ENCODE measurements at places on chromosomes 5 and 9.

DNA sequence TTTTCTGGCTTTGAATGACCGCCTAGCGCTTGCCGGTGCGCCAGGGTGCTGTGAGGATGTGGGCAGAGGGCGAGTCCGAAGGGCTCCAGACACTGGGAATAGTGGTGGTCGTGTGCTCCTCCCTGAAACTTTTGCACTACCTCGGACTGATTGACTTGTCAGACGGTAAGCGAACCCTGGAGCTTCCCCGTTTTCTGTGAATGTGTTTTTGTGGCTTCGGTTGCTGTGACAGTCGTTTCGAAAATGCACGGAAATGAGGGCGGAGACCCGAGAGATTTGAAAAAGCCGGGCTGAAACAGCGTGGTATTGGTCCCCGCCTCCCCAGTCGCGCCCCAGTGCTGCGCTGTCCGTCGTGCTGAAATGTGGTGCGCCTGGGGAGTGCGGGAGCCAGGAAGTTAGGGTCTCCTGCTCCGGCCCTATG is 102.5 kb upstream of the GABRP start:
- no peak for DNase-seq

DNA sequence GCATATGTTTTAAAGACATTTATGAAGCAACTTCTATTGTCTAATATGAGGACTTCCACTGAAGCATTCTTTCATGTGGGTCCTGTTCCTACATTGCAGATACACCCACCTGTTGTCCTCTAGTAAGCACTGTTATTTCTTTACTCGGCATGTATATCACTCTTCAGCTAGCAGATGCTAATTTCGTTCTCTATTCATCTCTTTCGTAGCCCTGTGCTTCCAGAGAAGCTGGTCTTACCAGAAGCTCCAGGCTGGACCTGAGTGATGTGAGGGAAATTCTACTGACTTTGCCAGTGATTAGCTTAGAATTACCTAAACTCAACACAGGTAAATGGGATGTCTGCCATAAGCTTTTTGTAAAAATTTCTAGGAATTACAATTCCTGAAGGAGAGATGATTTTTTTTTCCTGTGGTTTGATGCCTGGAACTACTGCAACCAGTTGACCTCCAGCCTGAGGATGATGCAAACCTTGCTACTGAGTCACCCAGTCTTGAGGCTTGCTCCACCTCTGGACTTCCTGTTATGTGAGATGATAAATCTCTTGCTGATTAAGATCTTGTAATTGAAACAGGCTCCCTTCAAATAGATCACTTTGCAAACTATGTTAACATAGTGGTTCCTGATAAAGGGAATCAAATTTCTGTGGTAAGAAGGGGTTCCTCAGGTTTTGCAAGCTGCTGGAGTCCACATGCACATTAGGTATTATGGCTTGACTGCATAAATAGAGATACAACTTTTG is 52.2 kb upstream of the SPINK5 start:
- no peak for DNase-seq

DNA sequence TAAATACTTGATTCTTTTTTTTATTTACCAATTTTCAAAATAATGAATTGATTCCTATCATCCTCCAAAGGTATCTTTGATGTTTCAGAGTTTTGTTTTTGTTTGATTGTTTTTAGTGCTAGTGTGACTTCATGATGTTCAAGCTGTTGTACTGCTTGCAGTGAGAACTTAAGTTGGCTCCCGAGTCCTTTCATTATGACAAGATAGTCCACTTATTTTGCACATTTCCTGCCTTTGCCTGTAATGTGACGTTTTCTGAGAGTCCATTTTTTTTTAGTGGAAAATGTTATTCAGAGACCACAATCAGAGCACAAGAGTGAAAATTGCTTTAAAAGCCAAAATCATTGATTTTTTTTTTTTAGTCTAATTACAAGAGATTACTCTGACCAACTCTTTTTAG is 60.1 kb upstream of the FCHO2 start:
- no peak for DNase-seq

DNA sequence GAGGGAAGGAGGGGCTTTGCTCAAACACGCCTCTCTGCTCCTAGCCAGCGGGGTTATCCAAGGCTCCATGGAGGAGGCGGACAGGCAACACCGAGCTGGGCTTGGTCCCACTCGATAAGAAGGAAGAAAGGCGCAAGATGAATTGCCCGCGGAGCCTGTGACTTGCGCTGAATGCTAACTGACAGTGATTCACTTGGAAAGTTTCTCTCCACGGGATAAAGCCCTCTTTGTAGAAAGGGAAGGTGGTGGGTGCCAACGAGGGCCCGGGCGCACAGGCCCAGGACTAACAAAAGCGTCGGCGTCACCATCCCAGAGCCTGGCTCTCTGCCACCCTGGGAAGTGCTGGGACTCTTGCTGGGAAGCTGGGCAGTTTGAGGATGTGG is 76.0 kb downstream of the VAV2 start:
- no peak for DNase-seq

DNA sequence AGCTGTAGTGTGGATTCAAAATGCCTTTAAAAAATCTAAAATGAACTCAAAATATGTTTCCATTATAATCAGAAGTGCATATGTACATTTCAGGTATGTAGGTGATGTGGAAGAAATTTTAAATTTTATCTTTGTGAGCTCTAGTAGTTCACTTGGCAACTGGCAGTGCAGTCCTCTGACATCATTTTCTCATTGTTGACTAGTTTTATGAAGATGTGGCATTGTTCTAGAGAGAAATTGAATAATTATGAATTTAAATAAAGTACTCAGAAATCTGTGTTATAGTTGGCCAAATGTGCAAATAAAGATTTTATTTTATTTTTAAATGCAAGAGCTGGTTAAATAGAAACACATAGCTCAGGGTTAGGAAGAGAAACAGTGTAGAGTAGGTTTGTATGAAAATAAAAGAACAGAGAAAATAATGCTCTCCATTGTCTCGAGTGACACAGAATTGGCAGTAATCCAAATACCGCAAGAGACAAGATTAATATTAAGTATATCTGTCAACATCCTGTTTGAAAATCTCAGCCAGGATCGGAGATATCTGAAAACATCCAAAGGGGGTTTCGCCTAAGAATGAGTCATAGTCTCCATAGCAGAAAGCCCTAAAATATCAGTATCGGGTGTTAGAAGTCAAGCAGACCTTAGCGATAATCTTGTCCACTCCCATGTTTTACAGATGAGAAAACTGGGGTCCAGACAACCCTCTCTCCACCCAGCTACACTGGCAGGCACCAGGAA is 189.4 kb downstream of the CCDC192 start:
- no peak for DNase-seq

- no peak for DNase-seq
Observed at GRCh38 chr9:126295082-126295477, 31.5 kb upstream of the MVB12B start.

GRCh38 chr5:14244721-14245120 is 101.6 kb downstream of the TRIO start:
- no peak for DNase-seq

DNA sequence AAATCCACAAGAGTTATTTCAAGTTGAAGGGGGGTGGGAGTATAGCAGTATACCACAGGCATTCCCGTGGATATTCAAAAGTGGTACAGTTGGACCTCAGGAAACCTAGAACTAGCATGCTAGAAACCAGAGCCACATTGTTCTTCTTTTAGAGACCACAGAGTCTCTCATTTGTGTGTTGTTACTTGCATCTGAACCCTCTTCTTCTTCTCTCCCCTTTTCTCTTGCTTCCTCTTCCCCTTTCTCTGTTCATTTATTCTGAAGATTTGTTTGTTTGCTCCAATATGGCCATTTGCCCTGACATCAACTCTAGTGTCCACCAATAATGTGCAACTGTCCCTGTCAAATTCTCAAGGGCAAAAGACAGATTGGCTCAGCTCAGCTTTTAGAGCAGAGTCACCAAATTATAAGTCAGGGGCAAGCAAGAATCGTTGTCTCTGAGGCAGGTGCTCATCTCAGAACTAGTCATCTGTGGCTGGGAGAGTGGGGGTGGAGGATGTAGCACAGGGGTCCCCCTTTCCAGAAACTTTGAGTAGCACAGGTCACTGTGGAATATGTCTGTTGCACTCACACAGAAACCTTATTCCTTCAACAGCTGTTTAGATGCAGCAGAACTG is 321.1 kb downstream of the ARRDC3 start:
- no peak for DNase-seq

DNA sequence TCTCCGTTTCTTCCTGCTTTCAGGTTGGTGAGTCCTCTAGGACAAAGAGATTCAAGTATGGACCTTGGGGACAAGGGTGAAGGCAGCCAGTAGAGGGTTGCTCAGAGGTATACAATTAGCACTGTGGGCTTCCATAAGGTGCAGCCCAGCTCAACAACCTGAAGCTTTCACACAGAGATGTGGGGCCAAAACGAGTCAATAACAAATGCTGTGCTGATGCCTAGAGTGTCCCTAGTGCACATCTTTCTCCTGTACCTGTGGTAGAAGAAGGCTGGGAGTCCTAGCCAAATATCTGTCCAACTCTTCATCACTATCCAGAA is 20.7 kb upstream of the MLANA start:
- no peak for DNase-seq

DNA sequence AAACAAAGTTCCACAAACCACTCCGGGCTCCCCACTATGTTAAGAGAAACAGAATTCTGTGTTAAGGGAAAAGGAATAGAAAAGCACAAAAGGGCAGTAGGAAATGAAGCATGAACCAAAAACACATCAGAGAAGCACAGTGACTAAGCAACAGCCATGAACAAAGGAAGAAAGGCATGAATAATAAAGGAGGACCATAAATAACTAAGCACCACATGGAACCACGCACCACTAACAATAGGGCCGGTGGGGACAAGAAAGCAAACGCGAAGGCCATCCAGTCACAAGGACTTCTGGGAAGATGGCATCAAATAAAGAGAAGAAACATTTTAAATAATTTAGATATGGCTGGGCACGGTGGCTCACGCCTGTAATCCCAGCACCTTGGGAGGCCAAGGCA is 18.0 kb downstream of the PRUNE2 start:
- DNase-seq: no peak

- DNase-seq: no peak
Observed at GRCh38 chr9:124803911-124804310, 27.0 kb downstream of the OLFML2A start.

DNA sequence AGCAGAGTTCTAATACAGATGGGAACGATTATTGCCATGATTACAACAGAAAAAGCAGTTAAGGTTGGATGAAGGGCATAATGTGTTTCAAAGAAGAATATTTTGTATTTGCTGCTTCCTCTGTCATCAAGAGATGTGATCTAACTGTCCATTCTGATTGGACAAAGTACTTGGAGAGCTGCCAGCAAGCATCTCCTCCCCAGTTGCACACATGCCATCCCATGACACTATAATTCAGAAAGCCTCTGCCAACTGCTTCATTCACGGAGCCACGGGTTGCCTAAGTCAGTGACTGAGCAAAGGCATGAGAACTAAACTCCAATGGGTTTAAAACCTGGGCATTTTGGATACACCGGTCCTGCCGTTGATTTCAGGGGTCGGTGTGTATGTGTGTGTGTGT is 253.8 kb downstream of the CRB2 start:
- DNase-seq: no peak

DNA sequence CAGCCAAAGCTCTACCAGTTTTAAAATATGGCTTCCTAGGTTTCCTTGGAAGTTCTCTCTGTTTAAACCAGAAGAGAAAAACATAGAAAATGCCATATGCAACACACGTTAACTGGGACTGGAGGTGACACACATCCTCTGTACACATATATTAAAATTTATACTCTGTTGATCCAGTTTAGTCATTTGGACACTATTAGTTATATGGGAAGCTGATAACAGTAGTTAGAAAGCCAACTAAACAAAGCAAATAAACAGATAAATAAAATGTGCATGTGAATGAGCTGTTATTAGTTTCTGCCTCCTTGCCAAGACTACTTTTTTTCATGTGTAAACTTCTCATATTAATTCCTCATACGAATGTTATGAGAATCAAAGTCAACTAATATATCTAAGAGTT is 1249.2 kb upstream of the CDH6 start:
- no peak for DNase-seq

Measured in activated naive CD4-positive, alpha-beta T cell (primary cell).